Mammary epithelial cell (primary cell): ENCODE measurements at places on chromosomes 6 and 20.

GRCh38 chr6:157020881-157021343 is 243.7 kb downstream of the ARID1B start:
- DNase-seq: peak; percentile 54

DNA sequence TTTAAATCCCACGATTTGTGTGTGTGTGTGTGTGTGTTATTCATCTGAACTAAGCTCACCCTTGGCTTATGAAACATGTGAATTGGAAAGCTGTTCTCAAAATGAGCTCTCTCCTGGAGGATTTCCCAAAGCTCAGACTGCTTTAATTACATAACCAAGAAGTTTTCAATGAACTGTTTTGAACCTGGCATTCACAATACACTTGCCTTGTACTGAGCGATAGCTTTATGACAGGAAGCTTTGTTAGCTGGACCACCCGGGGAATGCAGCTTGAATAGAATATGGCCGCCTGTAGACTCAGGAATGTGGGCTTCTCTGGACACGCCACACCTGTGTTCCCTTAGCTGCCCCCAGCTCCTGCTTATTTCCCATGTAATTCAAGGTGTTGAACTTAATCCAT is 71.4 kb upstream of the PREP start:
- DNase-seq: no peak

- peak; percentile 79 for DNase-seq
Measured at GRCh38 chr6:87700397-87701343, 1.4 kb downstream of the AKIRIN2 start.

DNA sequence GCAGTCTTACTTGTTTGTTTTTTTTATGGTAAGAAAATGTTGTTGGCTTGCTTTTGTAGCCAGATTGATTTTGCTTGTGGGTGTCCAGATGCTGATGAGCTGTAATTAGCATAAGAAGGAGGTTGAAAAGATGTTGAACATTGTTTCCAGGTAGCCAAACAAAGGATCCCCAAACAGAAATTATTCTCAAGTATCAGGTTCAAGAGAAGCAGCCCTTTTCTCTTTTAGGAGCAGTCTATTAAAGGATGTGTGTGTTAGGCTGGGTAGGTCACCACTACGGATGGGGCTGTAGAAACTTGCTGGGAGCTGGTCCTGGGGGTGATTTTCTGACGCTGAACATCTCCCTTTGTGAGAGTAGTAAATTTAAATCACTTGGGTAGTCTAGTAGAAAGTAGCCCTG is 86.9 kb upstream of the VSTM2L start:
- DNase-seq: no peak

- DNase-seq: no peak
Measured at GRCh38 chr6:152453421-152453820, 183.7 kb downstream of the SYNE1 start.
